Occipital lobe (tissue), 3 donors: ENCODE measurements at places on chromosomes 3 and 15.

- no peak for DNase-seq
Measured at GRCh38 chr3:55416331-55416821, 70.7 kb downstream of the WNT5A start.

- no peak for DNase-seq
Measured at GRCh38 chr3:68206524-68207117, 552.2 kb upstream of the SUCLG2 start.

GRCh38 chr3:93904568-93904967 is 69.1 kb downstream of the PROS1 start:
- no peak for DNase-seq

DNA sequence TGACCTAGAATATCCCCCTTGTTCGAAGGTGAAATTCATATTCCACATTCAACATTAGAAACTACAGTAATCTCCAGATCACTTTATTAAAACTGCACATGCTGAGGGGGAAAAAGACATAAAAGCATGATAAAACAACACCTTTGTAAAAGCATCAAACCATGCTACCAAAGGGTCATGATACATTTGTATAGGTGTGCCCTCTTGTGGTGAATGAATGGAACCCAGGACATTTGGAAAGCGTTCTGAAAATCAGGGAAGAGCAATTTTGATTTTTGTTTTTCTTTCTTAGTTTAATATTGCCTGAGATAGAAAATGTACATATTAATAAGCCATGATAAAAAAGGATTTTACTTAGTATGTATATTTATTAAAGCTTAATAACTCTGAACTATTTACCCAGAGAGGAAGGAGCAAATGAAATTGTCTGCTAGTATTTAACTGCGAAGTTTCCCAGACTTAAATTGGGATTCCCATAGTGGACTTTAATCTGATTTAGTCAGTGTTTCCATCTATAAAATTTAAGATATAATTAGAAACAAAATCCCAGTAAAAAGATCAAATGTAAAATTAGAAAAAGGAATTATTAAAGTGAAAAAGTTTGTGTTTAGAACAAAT is 105.8 kb upstream of the ARL6 start:
- no peak for DNase-seq

DNA sequence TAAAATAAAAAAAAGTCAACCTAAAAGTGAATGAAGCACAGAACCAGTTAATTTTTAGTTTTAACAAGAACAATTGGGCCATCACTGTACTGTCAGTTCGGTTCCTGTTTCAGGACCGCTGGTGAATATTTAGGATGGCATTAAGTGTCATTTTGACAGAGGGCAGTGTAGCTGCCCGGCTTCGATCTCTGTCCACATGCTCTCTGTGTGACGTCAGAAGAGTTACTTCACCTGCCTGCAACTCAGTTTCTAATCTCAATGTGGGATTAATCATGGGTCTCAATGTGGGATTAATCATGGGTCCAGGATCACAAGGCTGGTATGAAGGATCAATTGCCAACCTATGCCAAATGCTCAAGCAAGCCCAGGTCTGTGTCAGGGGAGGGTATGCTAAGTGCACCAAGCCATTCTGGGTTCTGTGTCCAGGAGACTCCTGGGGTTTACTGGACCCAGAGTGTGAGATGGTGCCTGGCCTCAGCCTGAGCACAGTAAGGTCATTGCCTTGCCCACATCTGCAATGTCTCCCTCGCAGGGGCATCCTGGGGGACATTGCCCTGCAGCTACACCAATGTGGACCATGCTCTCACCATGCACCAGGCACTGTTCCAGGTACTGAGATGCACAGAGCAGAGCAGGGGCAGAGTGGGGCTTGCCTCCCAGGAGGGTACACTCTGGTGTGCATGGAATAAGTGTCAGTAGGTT is 8.1 kb downstream of the GABRA5 start:
- no peak for DNase-seq

- no peak for DNase-seq
Measured at GRCh38 chr15:67109141-67110034, 44.0 kb downstream of the SMAD3 start.

DNA sequence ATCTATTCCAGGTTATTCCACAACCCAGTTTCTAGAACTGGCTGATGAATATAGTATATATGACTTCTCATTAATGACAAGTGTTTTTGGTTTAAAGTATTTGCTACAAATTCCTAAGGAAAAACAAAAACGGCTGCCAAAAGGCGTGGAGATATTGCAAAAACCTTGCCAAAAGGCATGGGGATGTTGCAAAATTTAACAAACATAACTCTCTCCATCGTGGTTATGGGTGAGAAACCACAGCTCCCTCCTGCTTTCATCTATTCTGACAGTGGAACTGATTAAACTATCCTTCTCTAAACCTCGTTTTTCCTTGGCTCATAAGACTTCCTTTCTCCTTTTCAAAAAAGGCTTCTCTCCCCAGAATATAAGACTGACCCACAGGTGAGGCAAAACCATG is 342.0 kb upstream of the PDZRN3 start:
- no peak for DNase-seq

- no peak for DNase-seq
Measured at GRCh38 chr3:148778926-148779325, 48.7 kb upstream of the CPB1 start.

DNA sequence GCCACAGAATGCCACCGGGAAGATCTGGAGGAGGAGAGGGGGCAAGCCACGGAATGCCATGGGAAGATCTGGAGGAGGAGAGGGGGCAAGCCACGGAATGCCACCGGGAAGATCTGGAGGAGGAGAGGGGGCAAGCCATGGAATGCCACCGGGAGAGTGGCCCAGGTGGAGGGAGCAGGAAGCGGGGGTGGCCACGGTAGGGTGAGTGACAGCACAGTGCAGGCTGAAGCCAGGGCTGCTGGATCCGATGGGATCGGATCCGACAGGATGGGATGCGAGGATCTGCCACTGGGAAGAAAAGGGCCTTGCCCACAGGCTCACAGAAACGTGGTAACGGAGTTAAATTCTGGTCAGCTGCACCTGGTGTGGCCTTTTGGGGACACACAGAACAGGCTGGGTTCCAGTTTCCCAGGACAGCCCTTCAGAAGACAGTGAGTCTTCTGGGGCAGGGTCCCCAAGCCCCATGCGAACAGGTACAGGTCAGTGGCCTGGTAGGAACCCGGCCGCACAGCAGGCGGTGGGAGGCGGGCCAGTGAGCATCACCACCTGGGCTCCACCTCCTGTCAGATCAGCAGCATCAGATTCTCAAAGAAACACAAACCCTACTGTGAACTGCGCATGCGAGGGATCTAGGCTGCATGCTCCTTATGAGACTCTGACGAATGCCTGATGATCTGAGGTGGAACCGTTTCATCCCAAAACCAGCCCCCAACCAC is 58.8 kb downstream of the XXYLT1 start:
- no peak for DNase-seq

DNA sequence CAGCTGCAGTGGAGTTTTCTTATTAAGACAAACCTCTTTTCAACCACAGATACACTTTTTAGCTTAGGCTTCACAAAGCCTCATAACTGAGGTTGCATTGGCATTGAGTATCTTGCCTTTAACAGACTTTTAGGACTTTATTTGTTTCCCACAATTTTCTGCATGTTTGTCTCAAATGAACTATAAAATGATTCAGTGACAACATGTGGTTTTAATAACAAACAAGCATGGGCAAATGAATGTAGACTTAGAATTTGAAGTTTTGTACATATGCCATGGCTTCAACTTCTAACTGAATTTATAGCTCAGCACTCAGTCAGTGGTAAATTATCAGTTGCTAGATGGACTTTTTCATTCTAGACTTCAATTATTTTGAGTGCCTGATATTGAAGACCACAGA is 101.6 kb downstream of the SLC25A26 start:
- no peak for DNase-seq

DNA sequence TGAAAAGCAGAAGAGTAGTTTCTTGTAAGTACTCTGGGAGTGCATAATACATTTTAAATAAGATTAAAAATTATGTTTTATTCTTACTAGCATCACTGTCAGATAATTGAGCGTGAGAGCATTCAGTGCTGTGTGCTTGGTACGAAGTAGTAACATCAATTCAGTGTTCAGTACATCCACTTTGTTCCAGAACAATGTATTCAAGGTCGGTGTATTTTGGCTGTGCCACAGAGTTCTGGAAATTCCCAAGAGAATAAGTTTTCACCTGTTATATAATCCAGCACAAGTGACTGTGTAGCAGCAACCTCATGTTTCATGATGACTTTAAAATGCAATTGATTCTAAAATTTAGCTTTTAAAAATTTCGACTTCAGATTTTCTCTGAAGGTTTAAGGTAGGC is 130.6 kb downstream of the IGF1R start:
- no peak for DNase-seq

DNA sequence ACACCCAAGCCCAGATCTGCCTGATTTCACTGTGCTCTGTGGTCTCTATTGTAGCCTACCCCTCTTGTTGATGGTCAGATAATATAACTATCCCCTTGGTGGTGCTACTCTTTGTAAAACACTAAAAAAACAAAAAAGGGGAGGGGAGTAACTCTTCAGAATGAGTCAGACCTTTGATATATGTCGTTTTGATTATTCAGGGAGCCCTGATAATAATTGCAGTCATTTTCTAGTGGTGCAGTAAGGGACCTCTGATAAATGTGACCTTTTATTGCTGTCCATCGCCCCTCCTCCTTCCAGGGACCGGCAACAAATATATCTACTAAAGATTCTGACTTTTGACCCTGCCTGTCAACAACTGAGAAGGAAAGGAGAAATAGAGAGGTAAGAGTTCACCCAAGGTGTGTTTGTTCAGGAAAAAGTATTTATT is 45.1 kb upstream of the MAGI1 start:
- no peak for DNase-seq

GRCh38 chr15:95853350-95853749 is 477.1 kb upstream of the NR2F2 start:
- no peak for DNase-seq

DNA sequence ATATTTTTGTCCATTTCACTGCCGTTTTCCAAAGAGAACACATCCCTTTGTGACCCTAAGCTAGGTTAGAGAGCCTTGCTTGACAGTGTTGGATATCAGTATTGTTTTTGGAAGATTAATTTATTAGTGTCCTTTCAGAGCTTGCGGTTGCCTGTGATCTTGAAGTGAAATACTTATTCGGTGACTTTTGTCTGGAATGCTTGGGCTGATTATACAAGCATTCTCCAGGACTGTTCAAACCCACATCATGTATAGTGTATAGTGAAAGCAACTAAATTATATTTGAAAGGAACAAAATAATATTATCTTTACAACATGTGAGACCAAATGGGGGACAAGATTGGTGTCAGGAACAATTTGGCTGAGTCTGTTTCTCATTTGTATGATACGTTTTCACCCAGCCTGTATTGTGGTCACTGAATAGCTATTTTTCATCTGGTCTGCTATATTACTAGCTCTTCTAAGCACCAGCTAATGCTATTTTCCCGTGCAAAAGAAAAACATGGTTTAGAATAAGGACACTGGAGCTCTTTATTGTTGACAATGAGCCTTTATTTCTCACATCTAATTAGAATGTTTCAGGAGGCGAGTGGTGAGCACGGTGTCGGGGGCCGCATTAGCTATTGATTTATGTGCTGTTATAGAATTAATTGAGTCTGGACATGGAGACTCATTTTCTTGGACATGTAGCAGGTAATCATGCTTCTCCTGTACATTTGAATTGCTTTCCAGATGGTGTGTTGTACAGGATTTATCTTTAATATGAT is 158.1 kb downstream of the APBA2 start:
- no peak for DNase-seq

GRCh38 chr3:189303584-189303983 is 131.8 kb downstream of the TPRG1 start:
- DNase-seq: no peak

- no peak for DNase-seq
Measured at GRCh38 chr3:165827233-165827632, 10.0 kb downstream of the BCHE start.

GRCh38 chr3:54427501-54427900 is 305.1 kb downstream of the CACNA2D3 start:
- DNase-seq: no peak

DNA sequence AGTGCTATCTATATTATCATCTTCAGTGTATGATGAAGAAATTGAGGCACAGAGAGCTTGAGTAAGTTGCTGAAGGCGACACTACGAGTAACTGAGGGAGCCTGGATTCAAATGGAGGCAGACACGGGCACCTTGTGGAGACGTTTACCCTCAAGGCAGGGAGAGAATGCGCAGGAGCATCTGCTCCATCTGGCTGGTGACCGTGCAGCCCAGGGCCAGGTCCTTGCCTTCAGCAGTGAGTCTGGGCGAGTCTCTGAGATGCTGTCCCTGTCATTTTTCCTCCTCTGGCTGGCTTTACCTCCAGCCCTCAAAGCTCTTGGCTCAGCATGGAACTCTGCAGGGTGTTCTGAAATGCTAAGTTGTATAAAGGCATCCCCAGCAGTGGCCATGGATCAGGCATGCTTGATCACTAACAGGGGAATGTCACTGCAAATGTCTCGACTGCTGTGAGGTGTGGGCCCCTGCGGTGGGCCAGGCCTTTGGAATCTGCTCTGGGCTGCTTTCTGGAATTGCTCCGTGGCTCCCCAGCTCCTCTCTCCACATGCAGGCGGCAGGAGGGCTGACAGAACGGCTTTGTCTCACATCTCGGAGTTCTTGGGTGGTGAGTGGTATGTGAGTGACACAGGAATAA is 19.7 kb downstream of the SPSB4 start:
- DNase-seq: no peak

DNA sequence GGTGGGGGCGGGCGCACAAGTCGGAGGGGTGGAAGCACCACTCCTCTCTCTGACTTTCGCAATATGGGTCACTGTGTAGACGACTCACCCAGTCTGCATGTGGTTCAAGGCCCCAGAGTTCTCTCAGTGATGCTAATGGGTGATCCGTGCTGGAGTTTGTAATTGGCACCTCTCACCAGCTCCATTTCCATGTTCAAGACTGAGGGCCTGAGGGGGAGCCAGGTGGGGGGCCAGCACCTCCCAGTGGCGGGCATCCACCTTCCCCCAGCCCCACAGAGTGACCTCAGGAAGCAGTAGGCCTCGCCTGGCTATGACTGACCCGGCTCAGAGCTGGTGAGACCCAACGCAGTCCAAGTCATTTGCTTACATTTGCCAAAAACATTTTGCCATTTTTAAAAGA is 230.0 kb upstream of the ST8SIA2 start:
- no peak for DNase-seq

- no peak for DNase-seq
Measured at GRCh38 chr3:134666466-134666865, 15.6 kb upstream of the KY start.

- DNase-seq: no peak
Measured at GRCh38 chr3:52810923-52811322, 16.3 kb downstream of the ITIH3 start.

GRCh38 chr3:41681479-41681878 is 280.4 kb downstream of the ULK4 start:
- no peak for DNase-seq

GRCh38 chr15:80999623-81000036 is 1.1 kb upstream of the TLNRD1 start:
- no peak for DNase-seq

- no peak for DNase-seq
Measured at GRCh38 chr15:48996276-48996675, 32.6 kb upstream of the SHC4 start.
